ENCODE measurements at places on chromosomes 2 and 18.
A peak's percentile ranks its signal among the peaks of the same experiment; 100 is the strongest.

GRCh38 chr18:62379051-62379450, 53.9 kb downstream of the TNFRSF11A start:
- no peak for DNase-seq

GRCh38 chr18:7482342-7482741, 84.8 kb upstream of the PTPRM start:
- no peak for DNase-seq

DNA sequence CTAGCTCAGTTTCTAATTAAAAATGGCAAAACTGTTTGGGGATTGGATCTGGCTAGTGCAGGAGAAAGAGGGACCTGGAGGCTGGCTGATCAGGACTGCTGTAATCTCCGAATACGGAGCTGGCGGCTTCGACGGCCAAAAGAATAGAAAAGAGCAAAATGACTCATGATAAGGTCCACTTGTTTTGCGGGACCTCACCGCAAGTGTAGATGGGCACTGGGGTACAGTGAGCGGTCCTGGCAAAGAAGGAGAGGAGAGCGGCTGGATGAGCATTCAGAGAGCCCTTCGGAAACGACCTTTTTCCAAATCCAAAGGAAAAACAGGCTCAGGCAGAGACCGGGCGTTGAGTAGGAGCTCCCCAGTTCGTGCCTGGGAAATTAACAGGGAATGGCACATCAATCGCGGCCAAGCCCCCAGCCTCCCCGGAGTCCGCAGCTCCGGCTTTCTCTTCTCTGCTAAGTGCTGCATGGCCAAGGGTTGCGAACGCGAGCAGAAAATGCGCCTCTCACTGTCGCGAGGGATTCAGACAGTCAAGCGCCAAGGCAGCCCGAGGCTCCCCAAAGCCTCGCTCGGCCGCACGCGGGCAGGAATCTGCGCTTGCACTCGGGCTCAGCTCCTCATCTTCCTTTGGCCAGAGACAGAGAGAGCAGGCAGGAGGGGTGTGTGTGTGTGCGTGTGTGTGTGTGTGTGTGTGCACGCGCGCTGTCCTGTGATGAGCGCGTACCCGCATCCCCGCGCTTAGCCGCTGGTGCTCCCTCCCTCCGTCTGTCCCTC, 1.8 kb downstream of the DCC start:
- no peak for DNase-seq

- DNase-seq, result no peak
These were observed 147.7 kb downstream of the AGPS start for GRCh38 chr2:177540283-177540682.

DNA sequence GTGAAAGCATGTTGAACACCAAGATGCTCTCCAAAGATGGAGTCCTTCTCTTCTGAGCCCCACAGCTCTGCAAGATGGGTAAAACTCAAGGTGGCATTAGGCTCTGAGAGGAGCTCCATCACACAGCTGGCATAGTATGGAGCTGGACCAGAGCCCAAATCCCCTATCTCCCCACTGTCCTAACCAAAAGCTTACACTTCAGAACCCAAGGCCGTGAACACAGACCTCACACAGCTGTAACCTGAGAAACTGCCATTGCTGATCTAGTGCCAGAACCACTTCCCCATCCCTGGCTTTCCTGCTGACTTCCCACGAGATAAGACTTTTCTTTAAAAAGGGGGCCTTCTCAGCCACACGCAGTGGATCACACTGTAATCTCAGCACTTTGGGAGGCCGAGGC, 25.0 kb downstream of the TTC32 start:
- DNase-seq, result no peak

- DNase-seq, result no peak
These were observed 375.8 kb downstream of the GALNT13 start for GRCh38 chr2:154247503-154247902.

DNA sequence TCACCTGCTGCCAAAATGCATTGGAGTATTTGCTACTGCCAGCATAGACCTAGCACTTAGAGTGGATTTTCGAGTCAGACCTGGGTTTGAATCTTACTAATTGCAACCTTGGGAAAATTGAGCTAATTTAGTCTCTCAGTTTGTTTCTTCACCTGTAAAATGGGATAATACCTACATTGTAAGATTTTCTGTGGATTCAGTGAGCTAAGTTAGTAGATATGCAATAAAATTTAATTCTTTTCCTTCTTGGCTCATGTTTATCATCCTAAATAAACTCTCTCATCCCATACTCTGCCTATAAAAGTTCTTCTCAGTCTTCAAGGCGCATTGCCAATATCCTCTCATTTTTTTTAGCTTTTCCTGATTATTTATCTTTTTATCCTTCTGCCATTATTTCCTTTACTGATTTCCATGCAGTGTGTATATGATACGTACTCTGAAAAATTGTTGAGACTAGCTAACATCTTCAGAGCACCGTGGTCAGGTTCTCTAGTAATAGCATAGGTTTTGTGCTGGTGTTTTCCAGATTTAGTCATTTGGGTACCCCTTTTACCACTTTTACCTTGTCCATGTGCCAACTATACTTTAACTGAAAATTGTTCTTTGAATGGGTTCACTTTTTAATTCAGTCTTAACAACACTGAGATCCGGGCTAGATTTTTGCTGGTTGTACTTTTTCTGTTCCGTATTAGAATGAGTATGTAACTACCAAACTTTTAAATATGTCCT, 7.3 kb downstream of the CEP192 start:
- DNase-seq, result no peak

DNA sequence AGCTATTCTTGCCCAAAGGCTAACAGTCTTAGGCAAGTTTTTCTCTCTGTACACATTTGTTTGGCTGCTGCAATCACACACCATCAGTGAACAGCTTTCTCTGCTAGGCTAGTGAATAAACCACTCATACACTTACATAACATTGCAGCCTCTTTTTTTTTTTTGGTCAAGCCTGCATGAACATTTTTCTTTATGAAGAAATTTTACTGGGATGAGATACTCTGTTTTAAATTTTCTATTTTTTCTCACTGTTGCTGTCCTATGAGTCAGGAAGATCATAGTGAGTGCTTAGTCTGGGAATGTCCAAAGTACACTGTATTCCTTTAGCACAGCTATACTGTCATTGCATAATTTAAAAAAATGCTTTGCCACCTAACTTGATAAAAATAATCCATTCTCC, 58.5 kb downstream of the ROCK1 start:
- DNase-seq, result no peak

GRCh38 chr2:120406566-120406965, 60.6 kb downstream of the INHBB start:
- DNase-seq, result no peak

DNA sequence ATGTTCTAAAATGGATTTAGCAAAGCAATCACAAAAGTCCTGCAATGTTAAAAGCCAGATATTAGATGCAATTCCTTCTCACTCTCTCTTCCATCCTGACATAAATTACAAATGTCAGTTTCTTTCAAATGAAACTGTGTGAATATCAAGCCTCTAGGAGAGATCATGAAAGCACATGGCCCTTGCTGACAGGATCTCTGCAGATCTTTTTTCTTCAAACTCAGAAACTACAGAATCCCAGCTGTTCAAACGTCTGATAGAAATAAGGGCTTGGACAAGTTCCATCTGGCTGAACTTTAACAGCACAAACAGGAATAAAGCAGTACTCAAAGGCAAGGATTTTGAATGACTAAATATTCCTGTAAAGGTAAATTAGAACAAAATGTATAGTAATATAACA, 47.6 kb downstream of the PDE1A start:
- no peak for DNase-seq

DNA sequence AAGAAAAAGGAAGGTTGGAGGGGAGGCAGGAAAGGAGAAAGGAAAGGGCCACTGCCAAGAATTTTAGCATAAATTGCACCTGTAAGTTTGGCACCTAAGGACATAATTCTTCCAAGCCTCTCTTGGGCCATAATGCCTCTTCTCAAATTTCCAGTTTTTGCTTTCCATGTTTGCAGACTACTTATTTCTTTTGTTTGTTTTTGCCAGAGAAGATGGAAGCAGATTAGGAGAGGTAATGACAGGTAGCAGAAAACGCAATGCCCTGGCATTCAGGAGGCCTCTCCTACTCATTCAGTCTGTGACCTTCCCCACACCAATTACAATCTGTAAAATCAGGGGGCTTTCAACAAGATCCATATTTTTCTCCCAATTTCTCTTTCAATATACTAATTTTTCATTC, 56.8 kb downstream of the MRPL33 start:
- DNase-seq, result no peak

GRCh38 chr2:146376511-146377064, 1468.2 kb upstream of the ACVR2A start:
- DNase-seq, result no peak

DNA sequence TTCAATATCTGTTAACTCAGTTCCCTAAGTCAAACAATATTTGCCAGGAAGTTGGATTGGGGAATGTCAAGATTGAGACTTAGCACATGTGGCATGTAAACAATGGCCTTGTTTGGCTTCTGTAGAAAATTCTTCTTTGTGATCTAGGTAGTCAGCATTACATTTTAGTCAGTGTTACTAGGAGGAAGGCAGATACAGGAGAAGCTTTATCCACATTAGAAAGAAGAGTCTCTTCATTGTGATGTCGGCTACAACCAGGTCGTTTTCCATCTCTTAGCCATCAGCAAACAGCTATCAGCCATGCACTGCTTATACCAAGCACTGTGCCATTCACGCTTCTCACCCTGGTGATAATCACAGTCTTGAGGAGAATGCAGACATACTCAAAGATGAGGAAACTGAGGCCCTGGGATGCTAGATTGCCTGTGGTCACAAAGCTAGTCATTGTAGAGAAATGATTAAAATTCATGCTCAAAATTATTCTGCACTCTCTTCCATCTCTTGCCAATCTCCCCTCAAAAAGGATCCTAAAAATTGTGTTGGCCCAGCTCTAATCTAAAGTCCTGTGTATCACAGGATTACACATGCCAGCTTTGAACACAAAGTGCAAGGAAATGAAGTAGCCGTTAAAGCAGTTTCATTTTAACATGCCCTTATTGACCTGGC, 3.2 kb downstream of the GALNT5 start:
- DNase-seq, result no peak

- no peak for DNase-seq
These were observed 834.0 kb upstream of the FSHR start for GRCh38 chr2:49988276-49988675.

- DNase-seq, result no peak
These were observed 73.6 kb downstream of the LPIN2 start for GRCh38 chr18:2939317-2939716.

- no peak for DNase-seq
These were observed 379.4 kb downstream of the CDH2 start for GRCh38 chr18:27797484-27797883.

DNA sequence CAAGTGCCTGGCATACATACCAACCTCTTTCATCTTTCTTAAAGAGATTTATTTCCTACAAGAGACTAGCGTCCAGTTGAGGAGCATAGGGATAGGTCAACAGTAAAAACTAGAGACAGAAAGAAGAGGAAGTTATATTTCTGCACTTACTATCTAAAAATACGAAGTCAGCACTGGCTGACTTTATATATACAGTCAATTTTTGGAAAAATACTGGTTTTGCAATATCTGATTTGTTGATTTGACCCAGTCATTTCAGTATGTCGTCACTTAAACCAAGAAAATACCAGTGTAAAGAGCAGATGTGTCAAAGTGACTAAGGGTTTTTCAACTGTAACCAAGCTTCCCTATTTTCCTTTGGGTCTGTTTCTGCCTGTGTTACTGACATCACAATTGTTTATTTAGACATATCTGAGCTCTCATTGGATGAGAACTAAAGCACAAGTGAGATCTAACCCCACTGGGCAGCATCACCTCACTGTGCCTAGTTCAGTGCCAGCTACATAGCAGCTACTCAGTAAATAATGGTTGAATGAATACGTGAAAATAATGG, 23.0 kb downstream of the CYTIP start:
- DNase-seq, result peak; percentile 89

GRCh38 chr2:199975273-199975895, 20.0 kb downstream of the MAIP1 start:
- no peak for DNase-seq

DNA sequence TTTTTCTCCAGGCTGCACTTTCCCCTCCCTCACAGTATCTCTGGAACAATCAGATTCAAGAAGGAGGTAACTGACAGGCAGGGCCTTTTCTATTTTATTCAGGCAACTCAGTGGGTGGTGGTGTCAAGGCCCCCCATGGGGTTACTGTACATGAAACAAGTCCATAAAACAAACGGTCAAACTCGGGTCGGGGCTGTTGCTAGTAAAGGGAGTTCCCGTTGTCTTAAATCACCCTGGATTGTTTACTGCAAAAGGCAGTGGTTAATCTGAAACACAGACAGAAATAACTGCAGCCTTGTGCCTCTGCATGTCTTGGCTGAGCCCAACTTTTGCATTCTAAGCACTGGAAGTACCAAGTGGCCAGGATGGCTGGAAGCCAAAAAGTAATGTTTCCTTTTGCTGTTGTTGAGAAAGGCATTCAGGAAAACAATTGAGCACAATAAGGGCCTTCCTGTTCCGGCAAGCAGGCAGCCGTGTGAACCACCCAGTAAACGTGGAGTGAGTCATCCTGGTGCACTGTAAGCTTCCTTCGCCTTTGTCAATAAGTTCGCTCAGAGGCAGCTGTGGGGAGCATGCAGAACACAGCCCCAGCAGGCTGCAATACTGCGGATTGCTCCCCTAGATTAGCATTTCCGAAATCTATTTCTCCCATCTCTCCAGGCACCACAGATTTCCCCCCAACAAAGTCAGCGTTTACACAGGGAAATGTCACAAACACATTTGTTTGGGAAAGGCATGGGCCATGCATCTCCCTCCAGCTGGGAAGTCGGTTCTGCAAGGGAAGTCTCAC, 149.6 kb downstream of the IRS1 start:
- DNase-seq, result peak; percentile 81

DNA sequence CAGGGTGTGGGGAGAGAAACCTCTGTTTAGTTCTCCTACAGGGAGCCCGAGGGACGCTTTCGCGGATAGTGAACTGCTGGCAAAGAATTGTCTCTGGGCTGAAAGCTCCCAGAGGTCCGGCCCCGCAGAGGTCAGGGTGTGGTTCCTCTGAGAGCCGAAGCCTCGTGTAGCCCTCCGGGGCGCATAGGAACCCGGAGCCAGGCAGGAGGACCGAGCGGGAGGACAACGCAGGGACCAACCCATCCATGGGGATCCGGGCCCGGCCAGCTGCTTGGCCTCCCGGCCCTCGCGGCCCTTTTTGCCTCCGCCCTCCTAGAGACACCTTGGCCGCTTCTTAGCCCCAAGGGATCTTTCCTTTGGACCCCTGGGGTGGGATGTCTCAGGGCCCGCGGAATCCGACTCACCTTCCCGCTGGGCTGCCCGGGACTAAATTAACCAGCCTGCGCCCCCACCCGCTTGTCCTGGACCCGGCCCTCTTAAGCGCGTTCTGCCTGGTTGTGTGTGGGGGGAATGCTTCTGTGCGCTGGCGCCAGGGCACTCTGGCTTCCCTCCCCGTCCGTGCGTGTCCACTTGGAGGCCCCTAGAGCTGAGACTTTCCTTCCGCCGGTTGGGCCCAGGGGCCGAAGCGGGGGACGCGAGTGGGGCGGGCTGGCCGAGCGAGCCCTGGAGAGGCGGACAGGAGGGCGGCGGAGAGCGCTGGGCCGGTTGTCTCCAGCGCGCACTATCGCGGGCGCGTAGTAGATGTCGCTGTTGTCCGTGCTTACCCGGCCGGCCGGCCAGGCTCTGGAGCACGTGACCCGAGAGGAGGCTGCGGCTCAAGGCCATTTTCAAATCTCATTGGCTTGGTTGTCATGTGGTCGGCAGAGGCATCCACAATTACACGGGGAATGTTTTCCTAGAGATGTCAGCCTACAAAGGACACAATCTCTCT, at the start of gene HOXD10:
TSS of gene HOXD10 (plus strand) at position 896 of the 931 bp plus-strand sequence. CDS start 56 bp downstream, outside the sequence.
- DNase-seq, result no peak
